Activated CD4-positive, CD25-positive, alpha-beta regulatory T cell treated with anti-CD3 and anti-CD28 coated beads, Interleukin-2, amount 50 U/mL, for 24 hours (primary cell): ENCODE measurements at places on chromosomes 6 and 20.

GRCh38 chr6:16398587-16398986 is 160.2 kb downstream of the GMPR start:
- ATAC-seq: no peak

GRCh38 chr6:10511477-10511876 is 9.7 kb upstream of the GCNT2 start:
- ATAC-seq: no peak

DNA sequence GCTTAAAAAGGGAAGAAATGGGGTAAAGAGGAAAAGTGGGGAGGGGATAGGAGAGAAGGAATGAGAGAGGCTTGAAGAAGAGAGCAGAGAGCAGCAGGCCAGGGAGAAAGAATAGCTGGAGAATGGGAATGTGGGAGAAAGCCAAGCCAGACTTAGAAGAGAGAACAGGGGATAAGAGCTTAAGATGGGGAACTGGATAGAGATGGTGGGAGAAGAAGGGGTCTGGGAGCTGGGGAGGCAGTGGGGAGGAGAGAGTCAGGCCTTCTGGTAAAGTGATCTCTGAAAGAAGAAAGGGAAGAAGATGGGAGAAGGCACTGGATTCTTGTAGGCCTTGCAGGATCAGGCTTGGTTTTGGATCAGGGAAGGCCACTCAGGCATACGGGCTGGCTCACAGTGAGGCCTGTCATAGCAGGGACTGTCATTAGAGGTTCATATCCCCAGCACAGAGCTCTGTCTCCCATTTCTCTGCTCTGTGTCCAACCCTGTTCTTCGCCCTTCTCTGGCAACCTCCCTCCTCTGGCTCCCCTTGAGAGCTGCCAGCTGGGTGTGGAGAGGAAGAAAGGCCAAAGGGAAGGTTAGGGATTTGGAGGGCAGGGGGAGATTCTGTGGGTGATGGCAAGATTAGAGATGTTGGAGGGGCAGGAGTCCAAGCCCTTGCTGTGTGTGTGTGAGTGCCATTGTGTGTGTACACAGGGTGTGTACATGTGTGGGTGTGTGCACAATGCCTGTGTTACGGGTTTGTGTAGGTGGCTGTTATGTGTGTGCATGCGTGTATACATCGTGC is 9.3 kb downstream of the SYNGAP1 start:
- no peak for ATAC-seq

DNA sequence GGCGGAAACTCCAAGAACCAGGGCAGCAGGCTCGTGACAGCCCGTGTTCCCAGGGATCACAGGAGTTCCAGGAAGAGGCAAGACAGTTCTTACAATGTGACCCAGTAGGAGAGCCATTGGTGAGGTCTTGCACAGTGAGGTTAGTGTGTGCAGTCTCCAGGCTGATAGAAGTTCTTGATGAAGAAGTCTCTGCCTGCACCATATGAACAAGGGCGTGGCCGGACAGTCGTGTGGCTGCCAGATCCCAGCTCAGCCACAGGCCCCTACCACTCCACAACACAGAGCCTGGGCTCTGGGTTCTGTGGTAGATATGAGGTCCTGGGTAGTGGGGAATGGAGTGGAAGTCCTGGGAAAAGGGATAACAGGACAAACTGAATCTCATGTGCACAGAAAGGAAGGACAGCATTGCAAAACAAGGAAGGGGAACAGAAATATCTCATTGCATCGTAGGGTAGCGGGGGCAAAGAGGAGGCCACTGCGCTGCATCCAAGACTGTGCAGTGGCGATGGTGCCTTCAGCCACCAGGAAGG is 65.2 kb downstream of the STX11 start:
- ATAC-seq: no peak

- no peak for ATAC-seq
Measured at GRCh38 chr20:50580016-50580747, 70.0 kb downstream of the PTPN1 start.

DNA sequence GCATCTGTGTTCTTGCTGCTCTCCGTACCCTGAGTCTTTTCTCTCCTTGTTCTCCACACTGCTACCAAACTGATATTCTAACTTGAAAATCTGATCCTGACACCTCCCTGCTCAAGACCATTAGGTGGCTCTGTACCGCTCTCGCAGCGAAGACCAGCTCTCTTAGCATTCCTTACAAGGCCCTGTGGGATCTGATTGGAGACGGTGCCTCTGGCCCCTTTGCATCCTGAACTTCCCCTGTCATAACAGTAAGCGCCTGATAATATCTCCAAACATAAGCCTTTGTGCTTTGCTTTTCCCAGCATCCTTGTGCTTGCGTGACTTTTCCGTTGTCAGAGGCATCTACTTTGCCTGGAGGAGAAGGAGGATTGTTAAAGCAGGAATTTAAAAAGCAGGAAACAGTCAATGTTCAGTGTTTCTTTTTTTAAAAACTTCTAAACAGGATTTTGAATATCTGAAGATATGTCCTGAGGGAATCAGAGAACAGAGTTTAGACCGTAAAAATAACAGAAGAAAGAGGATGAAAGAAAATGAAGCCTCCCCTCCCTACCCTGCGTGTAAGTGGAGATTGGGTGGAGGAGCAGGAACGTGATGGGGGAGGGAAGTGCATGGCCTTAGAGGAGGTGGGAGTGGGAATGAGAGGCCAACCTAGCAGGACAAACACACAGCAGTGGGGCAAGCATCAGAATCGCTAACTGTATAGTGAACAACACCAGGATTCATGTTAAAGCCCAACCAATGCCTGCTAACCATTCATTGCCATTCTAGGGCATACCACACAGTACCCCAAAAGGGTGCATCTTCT is 89.2 kb upstream of the STMND1 start:
- ATAC-seq: no peak

DNA sequence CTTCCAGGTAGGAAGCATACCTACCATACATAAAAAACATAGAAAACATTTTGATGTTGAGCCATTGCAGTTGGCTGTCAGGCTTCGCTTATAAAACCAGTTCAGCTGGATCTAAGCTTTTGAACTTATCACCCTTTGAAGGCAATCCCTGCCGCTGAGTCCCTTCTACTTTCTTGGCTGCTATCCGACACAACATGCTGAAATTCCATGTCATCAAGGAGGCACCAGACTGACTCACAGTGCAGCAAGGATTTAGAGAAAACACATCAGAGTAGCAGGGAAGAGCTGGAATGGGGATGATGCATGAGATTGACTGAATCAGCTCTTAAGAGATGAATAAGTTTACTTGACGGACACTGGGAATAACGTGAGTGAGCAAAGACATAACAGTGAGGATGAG is 135.0 kb upstream of the MAN1A1 start:
- ATAC-seq: no peak

GRCh38 chr6:3791526-3792203 is 40.2 kb upstream of the PXDC1 start:
- no peak for ATAC-seq

DNA sequence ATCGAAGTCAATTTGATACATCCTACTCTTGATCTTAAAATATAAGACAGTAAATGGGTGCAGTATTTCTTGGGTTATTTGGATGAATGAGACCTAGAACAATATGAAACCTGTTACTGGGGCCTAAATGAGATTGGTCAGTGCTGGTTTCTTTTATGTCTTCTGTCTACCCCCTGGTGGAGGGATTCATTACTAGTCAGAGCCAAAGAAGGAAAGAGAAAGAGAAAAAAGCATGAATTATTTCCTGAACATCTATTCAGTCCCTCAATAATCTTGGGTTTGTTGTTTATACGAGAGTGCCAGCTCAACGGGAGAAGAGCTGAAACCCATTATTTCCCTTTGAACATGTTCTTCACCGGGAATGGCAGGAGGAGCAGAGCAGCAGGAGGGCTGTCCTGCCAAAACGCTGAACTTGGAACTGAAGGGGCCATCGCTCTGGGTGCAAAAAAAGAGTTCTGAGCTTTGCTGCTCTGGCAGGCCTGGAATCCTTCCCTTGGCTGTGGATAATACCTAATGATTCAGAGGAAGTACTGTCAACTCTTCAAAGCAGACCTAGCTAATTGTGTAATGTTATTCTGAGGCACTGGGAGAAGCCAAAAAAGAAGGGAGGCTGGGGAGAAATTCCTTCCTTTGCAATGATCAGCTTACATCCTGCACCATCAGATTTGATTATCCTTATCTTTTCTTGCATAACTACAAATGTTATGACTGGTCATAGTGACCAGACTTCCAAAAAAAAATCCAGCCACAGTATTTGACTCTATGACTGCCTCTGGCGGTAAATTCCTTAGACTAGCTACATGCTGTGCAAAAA is 72.0 kb downstream of the BLOC1S5 start:
- no peak for ATAC-seq
